ENCODE measurements at places on chromosomes 1 and 21.

DNA sequence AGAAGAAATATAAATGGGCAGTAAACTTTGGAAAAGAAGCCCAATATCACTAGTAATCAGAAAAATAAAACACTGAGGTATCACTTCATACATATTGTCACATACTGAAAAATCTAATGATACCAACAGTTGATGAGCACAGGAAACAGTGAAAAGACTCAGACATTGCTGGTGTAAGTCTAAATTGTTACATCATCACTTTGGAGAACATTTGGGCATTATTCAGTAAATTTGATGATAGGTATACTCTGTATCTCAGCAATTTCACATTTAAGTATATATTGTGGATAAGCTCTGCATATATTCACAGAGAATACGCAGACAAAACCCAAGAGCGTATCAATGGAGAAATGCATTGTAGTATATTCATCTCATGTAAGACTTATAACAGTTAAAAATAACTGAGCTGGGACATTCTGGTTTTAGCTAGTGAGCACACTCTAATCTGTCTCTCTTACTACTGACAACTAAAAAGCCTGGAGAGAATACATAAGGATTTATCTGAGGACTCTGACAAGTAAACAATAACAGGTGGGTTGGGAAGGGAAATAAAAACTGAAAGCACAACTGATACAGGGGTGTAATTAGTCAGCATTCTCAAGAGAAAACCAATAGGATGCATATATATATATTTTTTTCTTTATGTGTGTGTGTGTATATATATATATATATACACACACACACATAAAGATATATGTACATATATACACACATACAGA, 212.7 kb upstream of the JUN start:
- DNase-seq, result no peak

GRCh38 chr1:195763907-195764374, 844.3 kb downstream of the KCNT2 start:
- DNase-seq, result no peak

- no peak for DNase-seq
Observed at GRCh38 chr1:180954801-180955165, 42.1 kb downstream of the KIAA1614 start.

GRCh38 chr1:156134716-156135435, 18.5 kb upstream of the SEMA4A start:
- no peak for DNase-seq

- DNase-seq, result no peak
Observed at GRCh38 chr21:34579411-34579810, 35.5 kb downstream of the RCAN1 start.

- no peak for DNase-seq
Observed at GRCh38 chr1:235079443-235080296, 49.0 kb downstream of the TOMM20 start.

DNA sequence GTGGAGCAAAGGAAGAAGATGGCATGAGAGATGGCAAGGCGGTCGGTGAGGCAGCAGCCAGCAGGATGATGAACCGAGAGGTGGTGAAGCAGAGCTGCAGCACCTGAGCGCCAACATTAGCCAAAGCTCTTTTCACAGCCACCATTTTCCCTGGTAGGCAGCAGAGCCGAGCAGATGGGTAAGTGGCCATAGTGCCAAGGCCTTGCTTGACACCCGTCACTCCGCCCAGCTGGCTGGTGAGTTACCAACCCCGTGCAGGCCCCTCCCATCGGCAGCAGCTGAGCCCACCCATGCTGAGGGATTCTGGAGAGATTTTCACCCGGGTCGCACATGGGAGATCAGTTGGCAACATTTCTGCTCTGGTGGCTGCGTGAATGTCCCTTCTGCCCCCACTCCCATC, 647.7 kb downstream of the PTPRU start:
- no peak for DNase-seq

DNA sequence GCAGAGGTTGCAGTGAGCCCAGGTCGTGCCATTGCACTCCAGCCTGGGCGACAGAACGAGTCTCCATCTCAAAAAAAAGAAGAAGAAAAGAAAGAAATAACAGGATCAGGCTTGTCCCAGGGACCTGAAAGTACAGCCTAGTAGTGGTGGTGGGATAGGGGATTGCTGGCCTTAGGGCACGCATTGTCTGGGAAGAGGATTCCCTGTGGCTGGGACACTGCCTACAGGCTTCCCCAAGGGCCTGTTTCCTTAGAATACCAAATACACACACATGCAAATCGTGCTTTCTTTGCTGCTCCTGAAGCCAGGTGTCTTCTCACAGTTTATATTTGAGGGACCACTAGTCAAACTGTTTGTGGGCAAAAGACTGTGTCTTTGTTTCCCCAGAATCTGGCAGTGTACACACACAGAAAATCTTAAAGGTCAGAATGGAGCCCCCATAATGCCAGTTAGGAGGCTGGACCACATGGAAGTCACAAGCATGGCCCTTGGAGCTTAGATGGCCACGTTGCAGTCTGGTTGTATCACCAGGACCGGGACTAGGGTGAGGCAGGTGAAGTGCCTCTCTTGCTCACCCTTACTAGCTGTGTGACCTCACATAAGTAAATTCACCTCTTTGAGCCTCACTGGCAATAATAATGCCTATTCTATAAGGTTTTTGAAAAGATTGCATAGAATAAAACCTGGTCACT, 12.7 kb upstream of the ASAP3 start:
- no peak for DNase-seq

- peak; percentile 50 for DNase-seq
Observed at GRCh38 chr1:101996825-101997465, at the start of gene OLFM3. Gene OLFM3 (minus strand): TSS chr1:101996926.

- DNase-seq, result no peak
Observed at GRCh38 chr1:28974432-28974831, 60.1 kb downstream of the EPB41 start.

GRCh38 chr1:24984800-24985522, 54.9 kb upstream of the RUNX3 start:
- no peak for DNase-seq

GRCh38 chr1:225774281-225775147, 3.1 kb upstream of the SRP9 start:
- no peak for DNase-seq

DNA sequence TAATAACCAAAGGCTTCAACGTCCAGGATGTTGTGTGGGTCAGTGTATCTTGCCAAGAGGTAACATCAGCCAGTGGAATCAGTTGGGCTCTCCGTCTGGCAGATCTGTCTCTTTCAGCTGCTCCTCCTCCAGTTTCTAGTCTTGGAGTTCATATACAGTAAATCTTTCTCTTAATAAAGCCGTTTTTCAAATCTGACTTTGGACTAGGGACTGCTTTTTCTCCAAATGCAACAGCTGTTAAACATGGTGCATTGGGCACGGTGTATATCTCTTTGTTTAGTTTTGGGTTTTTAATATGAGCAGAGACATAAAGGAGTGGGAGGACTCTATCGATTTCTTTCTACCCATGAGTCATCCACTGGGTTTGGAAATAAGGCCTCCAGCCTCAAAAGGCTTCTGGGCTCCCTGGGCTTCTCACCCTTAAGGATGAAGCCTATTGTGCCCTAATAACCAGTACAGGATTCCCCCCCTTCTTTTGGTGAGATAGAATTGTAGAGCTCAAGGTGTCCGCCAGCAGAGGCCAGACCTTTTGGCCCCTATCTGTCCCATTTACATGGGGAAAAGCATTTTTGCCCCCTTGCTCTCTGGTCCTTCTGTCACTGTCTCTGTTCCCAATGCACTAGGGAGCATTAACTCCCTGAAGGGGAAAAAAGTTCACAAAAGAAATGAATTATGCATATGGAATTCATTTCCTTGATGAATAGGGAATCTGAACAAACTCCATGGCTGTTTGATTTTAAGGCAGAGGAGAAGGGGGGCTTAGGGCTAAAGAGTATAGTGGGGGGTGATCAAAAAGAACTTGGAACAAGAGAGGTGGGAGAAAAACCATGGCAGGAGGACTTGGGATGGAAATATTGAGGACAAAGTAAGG, 86.0 kb downstream of the PBX1 start:
- no peak for DNase-seq

DNA sequence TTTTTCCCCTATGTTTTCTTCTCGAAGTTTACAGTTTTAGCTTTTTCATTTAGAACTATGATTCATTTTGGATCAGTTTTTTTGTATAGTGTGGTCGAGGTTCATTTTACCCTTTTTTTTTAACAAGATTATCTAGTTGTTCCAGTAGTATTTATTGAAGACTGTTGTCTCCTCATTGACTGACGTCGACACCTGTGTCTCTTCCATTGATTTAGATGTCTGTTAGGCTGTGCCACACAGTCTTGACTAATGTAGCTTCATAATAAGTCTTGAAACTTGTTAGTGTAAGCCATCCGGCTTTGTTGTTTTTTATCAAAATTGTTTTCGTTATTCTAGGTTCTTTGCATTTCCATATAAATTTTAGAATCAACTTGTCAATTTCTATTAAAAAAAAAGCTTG, 45.2 kb downstream of the CAMSAP2 start:
- DNase-seq, result no peak

GRCh38 chr1:177164380-177165068, at the start of gene ASTN1:
Gene ASTN1 (minus strand): TSS chr1:177164712. CDS start chr1:177164676, 36 bp downstream.
- DNase-seq, result no peak

DNA sequence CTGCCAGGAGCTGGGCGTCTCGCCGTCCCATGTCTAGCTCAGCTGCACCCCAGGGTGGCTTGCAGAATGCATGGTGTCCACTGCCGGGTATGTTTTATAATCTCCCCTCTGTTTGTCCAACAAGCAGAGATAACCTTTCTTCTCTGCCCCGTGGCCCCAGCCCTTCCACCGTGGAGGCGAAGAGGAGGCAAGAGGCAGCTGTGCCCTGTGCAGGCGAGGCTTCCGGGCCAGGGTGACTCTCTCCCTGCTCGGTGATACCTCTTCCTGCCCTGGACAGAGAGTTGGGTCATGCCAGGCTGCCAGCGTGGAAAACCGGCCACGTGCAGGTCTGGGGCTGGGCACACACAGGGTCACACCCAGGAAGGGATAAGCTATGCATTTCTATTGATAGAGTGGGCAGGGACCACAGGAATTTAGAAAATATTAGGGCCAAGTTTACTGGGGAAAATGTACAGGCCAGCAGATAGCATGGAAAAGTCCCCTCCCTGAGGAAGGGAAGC, at the start of gene TFF2:
TSS of gene TFF2 (minus strand) at position 68 of the 500 bp plus-strand sequence. CDS start at position 31, 37 bp downstream.
- no peak for DNase-seq

DNA sequence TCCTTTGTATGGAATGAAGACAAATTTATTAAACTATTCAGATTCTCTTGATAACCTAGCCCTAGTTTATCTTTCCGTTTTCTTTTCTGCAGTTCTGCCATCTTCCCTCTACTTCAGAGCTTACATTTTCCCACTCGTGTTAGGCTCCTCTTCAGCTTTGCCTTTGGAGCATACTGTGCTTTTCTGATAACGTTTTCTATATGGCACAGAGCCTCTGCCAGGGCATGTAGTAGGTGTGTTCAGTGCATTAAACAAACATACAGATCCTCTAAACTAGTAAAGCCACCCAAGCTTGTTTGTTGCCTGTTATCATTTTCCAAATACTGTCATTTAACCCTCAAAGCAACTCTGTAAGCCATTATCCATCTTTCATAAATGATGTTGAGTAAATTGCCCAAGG, 25.1 kb downstream of the DYRK1A start:
- DNase-seq, result no peak

GRCh38 chr1:3064901-3065300, 4.1 kb upstream of the PRDM16 start:
- DNase-seq, result no peak

GRCh38 chr1:161973924-161974845, 49.5 kb downstream of the OLFML2B start:
- DNase-seq, result no peak

DNA sequence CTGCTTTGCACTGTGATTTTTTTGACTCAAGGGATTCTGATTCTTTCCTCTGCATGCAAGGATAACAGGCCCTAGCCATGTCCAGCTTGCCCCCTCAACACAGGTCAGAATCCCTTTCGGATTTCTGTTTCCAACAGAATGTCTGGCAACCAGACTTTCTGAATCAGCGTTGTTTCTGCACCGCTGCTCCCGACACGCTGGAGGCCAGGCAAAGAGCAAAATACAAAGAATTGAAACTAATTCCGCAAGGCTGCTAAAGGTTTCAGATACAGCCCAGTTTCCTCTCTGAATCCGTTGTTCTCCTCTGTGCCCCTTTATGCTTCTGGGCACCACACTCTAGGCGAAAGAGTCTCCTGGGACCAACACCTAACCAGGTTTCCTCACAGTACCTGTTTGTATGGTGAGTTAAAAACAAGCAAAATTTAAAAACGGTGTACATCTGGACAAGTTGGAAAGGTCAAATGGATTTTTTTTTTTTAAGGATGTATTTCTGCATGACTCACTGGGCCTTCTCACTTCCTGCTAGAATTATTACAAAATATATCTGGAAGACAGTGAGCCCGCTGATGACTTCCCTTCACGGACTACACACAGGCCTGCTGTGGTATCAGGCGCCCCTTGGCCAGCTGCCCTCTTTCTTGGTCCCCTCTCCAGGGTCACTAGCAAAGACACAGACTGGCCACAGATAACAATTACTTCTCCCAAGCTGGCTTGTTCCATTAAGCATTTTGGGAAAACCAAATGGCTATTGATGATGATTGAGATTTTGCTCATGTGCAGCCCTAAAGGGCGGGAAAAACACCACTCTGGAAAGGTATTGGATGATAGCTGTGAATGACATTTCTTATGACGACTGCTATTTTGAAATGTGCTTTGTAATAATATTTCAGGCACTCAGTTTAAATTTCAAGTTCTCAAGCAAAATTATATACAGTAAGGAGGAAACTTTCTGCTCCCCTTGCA, 118.3 kb downstream of the TGFB2 start:
- peak; percentile 13 for DNase-seq

DNA sequence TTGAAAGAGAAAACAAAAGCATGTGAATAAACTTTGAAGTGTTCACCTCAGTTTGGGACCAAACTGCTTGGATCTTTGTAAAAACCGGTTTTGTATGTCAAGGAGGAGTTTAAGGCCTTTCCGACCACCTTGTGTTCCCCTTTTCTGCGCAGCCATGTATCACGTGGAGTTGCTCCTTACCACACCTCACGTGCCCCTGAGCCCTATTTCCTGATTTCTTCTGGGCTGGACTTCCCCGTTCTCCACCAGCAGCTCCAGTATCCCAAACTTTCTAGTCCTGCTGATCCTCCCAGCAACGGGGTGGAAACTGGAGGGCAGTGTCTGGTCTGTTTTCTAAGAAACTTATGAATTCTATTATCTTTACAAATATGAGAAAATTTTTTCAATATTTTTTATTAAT, 1.6 kb upstream of the SH3D21 start:
- no peak for DNase-seq

DNA sequence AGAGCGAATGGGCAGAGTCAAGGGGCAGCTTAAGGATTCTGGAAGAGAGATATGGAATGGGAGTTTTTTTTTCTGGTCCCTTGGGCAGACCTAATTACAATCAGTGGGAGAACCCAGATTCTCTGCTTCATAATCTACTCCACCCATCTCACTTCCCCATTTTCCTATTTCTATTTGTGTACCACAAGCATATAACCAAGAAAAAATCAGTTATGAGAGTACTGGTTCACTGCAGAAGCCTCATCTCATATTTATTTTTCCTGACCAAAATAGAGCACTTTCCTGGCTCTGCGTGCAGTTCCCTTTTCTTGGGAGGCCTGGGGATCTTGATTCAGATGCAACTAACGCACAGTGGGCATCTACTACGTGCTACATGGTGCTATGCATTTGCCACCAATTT, 82.2 kb upstream of the SLFNL1 start:
- DNase-seq, result no peak

Measured in nucleus accumbens (tissue), 56 donors.